ENCODE measurements at places on chromosomes 7 and 10. TPM values are rescaled to one million over a fixed set of nuclear protein-coding genes. Genes with fewer than 3 reads are reported as not detected.
A peak's percentile ranks its signal among the peaks of the same experiment; 100 is the strongest.

- DNase-seq: no peak
These were observed 49.7 kb downstream of the PDK4 start for GRCh38 chr7:95546647-95547046.

ZCWPW1 gene
- total RNA-seq: 2.0 TPM

DGKI gene
- 98.6 TPM for total RNA-seq

- DNase-seq: no peak
These were observed 259.7 kb downstream of the PAXIP1 start for GRCh38 chr7:154743206-154743605.

GRCh38 chr7:27955011-27955410, 215.0 kb downstream of the TAX1BP1 start:
- DNase-seq: no peak

- no peak for DNase-seq
These were observed 106.1 kb upstream of the SLC13A1 start for GRCh38 chr7:123305840-123306375.

- no peak for DNase-seq
These were observed 420.5 kb upstream of the CNTNAP2 start for GRCh38 chr7:145696071-145696470.

DNA sequence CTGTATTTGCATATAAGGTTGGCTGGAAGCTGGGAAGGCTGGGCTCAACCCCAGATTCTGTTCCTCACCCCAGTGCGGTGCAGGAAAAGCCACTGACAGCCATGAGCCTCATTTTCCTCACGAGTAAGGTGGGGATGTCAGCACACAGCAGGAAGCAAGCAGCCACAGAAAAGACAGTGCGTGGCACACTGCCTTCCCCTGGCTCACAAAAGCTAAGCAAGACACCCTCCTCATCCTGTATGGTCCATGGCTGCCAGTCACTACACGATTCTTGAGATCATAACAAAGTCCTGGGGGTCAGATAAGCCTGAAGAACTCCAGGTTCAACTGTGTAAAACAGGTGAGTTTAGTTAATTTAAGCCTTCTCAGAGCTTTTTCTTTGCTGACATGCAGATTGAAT, 28.9 kb upstream of the DDC start:
- no peak for DNase-seq

DNA sequence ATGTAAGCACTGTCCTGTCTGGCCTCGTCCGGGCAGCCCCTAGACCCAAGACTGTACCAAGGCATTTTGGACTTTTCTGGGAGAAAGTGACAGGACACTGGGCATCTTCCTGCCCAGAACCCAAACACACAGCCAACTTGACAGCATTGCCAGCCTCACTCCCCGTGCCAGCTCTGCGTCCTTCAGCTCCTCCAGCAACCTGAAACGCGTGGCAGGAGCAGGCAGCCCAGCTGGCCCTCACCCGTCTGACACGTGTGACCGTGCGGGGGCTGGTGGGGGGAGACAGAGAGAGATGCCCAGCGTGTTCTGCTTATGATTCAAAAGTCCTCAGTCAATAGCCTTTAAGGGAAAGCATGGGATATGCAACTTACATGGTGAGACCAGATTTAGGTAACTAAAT, 50.3 kb upstream of the SLC29A3 start:
- no peak for DNase-seq

INA gene
- 138 TPM for total RNA-seq

DNA sequence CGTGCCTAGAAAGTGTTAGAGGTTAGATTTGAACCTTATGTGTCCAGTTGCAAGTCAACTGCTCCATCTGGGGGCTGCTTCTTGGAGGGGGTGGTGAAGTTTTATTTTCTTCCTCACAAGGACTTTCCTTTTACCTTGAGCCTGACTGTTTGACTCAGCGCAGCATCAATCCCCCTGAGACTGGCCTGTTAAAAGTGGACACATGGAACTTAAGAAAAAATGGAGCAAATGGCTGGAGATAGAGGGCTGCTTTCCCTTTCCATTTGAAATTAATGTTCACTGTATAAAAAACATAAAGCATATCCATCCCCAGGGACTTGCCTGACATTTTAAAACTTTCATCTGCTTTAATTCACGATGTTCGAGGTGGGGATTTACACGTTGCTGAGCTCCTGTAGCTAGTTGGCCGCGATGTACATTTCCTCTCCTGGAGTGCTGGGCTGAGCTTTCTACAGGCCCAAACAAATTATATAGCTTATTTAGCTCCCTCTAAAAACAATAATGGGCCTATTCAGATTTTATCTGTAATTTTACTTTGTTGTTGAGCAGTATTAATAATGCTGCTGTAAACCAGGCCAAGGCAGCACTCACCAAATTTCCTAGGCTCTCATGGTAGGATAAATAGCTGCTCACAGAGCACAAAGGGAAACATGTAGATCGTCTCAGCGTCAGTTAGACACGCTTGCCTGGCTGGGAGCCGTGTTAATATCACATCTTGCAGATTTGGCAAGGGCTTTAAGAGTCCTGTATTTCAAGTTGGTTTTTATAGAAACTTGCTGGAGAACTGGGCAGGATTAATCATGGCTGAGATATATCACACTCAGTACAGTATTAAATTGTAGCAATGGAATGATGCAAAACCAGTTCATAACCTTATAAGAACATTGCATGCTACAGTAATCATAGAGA, 251.5 kb downstream of the LRMDA start:
- DNase-seq: no peak

GRCh38 chr10:86709396-86710185, 41.3 kb downstream of the LDB3 start:
- DNase-seq: no peak

DNA sequence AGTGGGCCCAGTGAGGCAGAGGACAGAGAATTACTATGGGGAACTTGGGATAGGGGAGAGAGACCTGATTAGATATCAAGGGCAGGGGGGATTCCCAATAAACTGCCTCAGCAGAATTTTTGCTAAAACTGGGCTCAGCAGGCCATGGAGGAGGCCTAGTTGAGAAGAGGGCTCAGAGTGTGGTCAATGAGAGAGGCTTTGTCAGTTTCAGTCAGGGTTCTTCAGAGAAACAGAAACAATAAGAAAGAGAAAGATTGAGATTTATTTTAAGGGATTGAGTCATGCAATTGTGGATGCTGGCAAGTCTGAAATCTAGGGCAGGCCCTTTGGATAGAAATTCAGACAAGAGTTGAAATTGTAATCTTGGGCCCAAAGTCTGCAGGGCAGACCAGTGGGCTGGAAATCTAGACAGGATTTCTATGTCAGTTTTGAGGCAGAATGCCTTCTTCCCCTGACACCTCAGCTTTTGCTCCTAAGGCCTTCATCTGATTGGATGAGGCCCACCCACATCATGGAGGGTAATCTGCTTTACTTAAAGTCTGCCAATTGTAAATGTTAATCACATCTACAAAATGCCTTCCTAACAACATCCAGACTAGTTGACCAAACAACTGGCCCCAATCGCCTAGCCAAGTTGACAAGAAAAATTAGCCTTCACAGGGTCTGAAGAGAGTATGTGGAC, 33.5 kb upstream of the CCSER2 start:
- DNase-seq: no peak

TRIM50 gene
- not detected for total RNA-seq

GALNT17 gene
- total RNA-seq: 26.5 TPM

GRCh38 chr7:111390000-111390399, 172.3 kb downstream of the IMMP2L start:
- no peak for DNase-seq

VWA2 gene
- 2.9 TPM for total RNA-seq

- DNase-seq: no peak
These were observed 261.8 kb downstream of the PHF14 start for GRCh38 chr7:11235491-11235890.

DNA sequence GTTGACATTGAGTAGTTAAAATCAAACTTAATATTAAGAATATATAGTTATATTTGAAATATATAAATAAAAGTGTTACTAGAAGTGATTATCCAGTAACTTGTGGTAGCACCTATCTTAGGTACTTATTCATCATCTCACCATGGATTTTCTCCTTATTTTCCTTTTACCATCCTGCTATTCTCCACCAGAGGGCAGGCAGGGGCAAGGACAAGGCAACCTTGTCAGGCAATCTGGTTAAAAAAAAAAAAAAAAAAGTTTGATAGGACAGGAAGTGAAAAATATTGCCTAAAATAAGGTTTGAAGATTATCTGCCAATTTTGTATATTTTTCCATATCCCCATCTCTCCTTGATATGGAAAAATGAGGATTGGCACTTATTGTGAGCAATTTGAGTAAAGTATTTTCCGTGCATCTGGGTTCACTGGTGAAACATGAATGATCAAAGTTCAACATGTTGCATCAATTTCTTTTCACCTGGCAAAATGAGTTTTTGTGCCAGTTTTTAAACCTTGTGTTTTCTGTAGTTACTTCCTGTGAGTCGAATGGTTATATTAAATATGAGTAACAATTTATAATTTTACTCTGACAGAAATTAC, 256.7 kb downstream of the AGMO start:
- DNase-seq: no peak

DNA sequence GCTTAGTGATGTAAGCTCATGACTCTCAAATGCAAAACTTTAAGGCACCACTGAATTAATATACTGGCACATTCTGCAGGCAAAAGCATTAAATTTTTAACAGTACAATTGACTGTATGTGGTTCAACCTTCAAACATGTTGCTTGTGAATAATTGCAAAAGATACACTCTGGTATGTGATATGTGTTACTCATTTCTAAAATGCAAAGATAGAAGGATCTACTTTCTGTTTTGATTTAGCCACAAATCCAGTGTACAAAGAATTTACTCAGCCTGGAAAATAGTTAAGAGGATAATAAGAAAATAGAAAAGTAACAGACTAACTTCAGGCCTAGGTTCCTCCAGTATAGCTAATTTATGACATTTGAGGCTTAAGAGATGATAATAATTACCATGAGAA, 66.6 kb upstream of the NOBOX start:
- DNase-seq: no peak

NEBL gene
- total RNA-seq: 64.0 TPM

ITIH5 gene
- total RNA-seq: 14.7 TPM

DNA sequence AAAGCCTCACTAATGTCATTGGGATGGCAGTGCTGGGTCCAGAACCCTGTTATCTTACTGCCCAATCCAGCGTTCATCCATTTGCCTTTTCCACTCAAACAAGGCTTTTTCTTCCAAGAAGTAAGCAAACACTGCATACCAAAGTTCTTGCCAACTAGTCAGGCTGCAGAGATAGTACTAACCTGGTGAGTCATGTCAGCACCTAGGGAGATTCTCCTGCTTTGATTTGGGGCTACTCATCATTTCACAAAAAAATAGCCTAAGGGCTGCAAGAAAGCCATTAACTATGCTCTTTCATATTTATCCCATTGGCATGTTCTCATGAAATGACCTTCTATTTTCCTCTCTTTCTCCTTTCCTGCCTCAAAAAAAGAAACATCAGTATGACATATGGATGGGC, 142.6 kb downstream of the TWIST1 start:
- no peak for DNase-seq

GRCh38 chr7:47197486-47197885, 384.4 kb downstream of the TNS3 start:
- no peak for DNase-seq

ABCC2 gene
- total RNA-seq: 0.41 TPM

DNA sequence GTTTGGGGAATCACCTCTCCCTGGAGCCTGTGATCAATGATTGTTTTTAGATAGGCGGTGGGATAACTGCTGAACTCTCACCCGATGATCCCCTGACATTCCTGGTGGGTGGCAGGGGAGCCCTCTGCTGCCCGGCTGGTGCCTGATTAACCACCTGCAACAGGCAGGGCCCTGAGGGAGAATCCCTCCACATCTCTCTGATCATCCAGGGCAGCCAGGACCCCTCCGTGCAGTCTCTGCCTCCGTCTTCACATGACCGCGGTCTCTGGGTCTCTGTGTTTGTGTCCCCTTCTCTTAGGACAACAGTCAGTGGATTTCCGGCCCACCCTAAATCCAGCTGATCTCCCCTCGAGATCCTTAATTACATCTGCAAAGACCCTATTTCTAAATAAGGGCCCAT, 17.4 kb downstream of the CALML5 start:
- DNase-seq: no peak

DNA sequence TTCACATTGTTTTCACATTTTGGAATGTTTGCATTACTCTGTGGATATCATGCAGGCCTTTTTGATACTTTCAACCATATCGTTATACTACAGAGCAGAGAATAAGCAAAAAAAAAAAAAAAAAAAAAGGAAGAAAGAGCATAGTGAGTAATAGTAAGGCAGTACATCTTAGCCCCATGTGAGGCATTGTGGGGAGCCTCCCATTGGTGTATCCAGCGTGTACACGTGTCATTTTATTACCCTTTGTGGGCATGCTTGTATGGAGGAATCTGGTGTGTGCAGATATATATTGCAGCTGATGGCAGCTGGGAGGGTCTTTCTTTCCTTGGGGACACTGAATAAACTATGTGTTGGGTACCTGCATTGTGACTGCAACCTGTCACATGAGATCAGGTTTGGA, 19.6 kb downstream of the R3HCC1L start:
- no peak for DNase-seq

VSTM4 gene
- total RNA-seq: 2.4 TPM

DNA sequence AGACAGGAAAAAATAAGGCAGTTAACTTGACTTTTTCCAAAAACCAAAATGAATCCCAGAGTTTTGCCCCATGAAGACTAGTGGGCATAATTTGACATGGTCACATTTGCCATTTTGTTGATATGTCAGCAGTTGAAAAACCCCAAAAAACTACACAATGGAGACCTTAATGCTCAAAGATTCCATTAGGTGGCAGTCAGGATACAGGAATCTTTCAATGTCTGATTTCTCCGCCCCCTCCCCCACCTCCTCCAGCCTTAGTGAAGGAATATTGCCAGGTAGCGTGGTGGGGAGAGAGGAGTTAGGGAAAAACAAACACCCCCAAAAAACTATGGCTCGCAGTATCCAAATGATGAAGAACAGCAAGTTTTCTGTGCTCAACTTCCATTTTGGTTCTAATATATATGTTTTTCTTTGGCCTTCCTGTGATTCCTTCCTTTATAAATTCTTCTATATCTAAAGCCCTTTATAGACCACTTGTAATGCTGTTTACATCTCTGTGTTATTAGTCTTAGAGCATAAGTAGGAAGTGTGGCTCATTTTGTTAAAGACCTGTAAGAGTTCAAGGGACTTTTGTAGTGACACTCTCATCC, 6.7 kb upstream of the SMNDC1 start:
- DNase-seq: peak; percentile 54

EZH2 gene
- total RNA-seq: 38.7 TPM

DNA sequence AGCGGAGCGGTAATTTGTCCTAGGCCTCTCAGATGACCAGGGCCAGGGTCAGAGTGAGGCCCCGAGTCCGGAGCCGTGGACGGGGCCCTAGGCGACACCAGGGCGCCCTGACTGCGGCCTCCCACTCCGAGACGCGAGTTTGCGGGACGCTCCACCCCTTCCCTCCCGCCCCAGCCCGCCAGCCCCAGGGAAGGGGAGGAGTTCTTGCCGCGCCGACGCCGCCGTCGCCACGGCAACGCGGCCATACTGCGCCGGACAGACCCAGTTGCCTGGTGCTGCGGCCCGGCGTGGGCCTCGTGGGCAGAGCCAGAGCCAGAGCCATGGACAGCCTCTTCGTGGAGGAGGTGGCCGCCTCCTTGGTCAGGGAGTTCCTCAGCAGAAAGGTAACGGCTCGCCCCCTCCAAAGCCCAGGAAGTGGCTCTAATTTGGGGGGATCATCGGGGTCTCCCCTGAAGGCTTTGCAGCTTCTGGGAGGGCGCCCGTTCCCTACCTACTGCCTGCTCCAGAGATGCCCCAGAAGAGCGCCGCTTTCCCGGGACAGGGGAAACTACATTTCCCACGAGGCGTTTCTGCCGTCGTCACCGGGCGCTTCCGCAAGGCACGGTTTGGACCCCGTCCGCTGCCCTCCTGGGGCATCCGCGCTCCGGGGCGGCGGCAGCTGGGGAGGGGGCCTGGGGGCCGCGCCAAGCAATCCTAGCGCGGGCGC, at the start of gene MINDY4:
TSS of gene MINDY4 (plus strand) at position 244 of the 706 bp plus-strand sequence. CDS start at position 321, 77 bp downstream.
- DNase-seq: peak; percentile 70
